HFF-Myc (cell line): ENCODE measurements at places on chromosomes 1 and 21.

- DNase-seq = peak; percentile 33
These were observed 83.7 kb upstream of the BCL10 start for GRCh38 chr1:85359874-85360721.

DNA sequence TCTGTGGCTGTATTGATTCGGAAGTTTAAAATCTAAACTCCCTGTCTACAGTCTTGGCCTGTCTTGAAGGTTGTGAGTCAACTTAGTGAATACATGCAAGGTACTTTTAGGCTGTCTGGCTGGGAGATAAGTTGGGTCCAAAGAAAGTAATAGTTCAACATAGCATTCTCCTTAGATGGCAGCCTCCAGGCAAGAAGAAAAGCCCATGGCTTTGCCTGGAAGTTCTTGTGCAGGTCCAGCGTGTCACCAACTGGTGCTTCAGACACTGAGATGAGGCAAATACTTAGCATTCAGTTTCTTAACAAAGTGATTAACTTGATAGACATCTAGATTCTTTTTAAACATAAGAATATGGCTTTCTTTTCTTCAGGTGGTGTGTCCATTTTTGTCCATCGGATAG lies 328.2 kb downstream of the DISC1 start:
- DNase-seq = no peak

DNA sequence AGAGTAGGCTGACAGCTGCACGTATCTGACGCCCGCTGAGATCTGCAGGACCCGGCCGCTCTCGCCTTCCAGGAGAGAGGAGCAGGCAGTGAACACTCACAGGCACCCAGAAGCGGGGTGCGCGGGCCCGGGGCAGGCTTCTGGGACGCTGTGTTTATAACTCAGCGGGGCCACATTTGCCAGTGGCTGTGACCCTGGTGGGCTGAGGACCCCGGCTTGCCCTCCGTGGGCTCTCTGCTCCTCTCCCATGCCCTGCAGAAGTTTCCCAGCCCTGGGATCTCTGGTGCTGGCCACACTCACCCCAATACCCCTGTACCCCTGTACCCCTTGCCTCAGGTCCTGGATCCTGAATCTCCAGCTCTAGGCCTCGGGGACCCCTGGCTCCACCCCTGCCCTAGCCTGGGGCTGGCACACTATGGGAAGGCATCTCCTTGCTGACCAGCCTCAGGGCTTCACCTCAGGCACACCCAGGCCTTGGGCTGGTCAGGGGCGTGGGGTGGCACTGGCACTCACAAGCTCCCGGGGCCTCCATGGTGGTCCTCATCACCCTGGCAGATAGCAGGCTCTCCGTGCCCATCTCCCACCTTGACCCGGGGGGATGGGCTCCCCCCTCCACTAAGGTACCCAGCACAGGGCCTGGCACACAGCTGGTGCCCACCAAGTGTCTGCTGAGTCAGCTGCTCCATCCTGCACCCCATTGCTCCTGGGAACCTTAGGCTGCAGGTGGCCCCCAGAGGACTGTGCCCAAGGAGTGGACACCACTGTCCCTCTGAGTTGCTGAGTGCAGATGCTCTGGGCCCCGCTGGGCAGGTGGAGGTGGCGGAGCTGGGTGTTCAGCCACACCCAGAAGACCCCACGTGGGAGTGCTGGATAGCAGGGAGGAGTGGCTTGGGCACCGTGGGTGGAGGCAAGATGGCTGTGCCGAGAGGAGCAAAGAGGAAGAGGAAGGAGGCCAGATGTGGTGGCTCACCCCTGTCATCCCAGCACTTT lies 32.4 kb downstream of the MORN1 start:
- no peak for DNase-seq

GRCh38 chr1:40450495-40451237 lies 390 bp downstream of the ZFP69B start:
- DNase-seq = peak; percentile 52

- no peak for DNase-seq
These were observed 76.6 kb downstream of the GIPC2 start for GRCh38 chr1:78122389-78122788.

GRCh38 chr1:211133393-211133835 lies 534 bp downstream of the KCNH1 start:
- no peak for DNase-seq

DNA sequence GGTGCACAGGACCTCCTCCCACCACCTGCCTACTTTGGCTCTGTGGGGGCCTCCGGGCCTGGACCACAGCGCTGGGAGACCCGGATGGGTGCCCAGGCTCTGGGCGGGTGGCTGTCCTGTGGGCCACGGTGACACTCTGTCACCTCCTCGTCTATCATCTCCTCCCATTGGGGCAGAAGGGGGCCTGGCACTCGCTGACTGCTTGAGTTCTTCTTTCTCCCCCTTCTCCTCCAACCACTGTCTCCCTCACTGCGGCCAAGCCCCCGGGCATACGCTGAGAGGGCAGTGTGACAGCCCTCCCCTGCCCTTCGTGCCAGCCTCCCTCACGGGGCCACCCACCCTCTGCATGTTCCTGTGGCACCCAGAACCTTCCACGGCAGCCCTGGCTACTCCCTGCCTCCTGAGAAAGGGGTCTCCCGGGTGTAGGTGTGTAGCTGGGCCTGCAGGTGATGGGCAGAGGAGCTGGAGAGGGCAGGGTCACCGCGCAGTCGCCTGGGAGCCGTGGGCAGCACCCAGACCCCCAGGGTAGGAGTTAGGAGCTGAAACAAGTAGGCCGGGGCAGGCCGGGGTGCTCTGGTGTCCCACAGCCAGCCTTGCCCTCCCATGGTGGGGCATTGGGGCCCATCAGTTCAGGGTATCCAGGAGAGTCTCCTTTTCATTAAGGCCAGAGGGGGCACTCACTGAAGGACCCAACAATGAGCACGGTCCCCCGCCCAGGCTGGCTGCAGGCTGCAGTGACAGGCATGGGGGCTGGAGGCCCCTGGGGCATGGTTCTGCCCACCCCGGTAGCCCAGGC lies 9.2 kb upstream of the ARF1 start:
- no peak for DNase-seq

DNA sequence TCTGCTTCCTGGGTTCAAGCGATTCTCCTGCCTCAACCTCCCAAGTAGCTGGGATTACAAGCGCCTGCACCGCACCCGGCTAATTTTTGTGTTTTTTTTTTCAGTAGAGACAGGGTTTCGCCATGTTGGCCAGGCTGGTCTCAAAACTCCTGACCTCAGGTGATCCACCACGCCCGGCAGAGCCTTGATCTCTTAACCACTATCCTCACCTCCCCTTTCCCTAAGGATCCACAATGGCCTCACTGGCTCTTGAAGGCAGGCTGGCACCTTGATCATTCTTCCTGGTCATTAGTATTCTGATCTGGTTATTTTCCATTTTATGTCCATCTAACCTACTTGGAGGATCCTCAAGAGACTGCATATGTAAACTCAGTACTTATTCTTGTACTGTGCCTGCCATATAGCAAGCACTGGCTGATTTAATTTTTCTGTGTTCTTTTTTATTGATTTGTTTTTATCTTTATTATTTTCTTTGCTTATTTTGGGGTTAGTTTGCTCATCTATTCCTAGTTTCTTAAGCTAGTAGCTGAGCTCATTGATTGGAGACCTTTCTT lies 6.3 kb downstream of the RCC1 start:
- no peak for DNase-seq

- no peak for DNase-seq
These were observed 9.9 kb downstream of the GIPC2 start for GRCh38 chr1:78055565-78056132.

- DNase-seq = no peak
These were observed 80.1 kb downstream of the FCRL5 start for GRCh38 chr1:157472056-157472701.

DNA sequence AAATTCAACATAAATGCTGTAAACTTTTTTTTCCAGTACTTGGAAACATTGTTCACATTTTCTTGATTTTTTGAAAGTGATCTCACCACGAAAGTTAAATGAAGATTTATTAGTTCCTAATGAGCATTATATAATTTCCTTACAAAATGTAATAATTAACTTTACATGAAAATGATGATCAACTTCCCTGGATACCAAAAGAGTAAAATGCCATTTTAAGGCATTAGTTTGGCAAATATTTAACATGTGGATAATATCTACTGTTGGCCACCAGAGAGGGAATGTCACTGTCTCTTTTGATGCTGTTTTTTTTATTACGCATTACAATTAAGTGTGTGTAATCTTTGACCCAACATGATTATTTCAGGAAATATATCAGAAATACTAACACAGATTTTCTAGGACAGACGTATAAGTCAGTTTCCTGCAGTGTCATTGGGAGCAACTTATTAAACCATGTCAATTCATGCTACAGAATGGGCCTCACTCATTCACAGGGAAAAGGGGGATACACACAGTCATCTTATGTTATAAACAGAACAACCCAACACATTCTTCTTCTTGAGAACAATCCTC lies 903.9 kb upstream of the ADGRL2 start:
- DNase-seq = no peak

DNA sequence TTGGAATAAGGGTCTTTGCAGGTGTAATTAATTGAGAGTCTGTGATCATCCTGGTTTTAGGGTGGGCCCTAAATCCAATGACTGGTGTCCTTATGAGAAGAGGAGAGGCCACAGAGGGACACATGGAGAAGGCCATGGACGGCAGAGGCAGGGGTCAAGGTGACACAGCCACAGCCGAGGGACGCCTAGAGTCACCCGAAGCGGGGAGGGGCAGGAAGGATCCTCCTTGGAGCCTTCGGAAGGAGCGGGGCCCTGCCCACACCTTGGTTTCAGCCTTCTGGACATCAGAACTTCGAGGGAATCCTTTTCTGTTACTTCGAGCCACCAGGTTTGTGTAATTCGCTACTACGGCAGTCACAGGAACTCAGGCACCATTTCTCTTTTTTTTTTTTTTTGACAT lies 31.1 kb downstream of the RRP1 start:
- no peak for DNase-seq

DNA sequence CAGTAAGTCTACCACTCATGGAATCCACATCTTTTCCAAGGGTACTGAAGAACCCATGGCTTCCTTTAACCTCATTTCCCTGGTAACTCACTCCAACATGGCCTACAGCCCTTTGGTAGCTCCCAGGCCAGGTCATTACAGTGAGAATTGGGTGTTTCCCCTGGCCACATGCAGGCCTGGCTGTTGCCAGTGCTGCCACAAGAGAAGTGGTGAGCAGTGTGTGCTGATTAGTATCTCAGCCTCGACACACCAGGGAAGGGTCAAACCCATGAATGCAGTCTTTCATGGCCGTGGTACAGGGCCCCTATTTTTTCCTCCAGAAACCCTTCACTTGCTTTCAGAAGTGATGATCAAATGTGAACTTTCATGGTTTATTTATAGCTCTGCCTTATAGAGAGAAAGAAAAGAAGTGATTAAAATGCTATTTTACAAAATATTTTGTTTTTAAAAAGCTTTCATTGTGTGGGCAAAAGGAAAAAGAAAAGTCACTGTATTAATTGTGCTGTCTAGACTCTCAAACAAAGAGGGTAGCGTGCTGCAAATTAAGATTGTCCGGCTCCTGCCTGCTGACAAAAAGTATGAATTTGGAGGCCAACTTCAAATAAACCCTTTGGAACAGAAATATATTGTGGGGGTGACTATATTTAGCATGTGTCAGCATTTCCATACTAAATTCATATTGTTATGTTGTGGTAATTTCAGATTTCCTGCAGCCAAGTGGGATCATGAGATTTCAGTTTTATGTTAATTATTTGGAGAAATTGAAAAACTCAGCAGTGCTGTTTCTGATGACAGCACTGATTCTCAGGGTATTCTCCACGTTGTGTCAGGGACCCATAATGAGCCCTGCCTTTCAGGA lies 62.0 kb upstream of the HOOK1 start:
- DNase-seq = no peak

GRCh38 chr1:1232796-1233566 lies 944 bp downstream of the B3GALT6 start:
- DNase-seq = no peak

DNA sequence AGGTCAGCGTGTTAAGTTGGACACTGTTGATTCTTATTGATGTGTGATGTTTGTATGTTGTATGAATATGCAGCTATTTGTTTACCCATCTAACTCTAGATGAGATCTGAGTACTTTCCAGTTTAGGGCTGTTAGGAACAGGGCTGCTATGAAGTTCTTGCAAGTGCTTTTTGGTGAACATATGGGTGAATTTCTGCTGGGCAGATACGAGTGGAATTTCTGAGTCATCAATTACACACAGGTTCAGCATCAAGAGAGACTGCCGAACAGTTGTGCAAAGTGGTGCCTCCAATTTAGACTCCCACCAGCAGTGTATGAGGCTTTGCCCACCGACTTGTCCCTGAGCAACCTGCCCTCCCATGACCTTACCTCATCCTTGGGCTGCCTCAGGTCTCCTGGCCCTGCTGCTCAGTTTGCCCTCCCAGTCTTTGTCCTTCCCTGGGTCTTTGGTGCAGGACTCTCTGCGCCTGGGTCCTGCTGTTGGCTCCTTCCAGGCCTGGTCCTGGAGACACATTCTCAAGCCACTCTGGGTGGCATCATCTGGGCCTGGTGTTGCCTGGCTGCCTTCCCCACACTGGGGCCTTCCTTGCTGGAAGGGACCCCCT lies 343.6 kb downstream of the PTPRU start:
- peak; percentile 73 for DNase-seq

- no peak for DNase-seq
These were observed 344.0 kb downstream of the ASTN1 start for GRCh38 chr1:176820391-176821031.

DNA sequence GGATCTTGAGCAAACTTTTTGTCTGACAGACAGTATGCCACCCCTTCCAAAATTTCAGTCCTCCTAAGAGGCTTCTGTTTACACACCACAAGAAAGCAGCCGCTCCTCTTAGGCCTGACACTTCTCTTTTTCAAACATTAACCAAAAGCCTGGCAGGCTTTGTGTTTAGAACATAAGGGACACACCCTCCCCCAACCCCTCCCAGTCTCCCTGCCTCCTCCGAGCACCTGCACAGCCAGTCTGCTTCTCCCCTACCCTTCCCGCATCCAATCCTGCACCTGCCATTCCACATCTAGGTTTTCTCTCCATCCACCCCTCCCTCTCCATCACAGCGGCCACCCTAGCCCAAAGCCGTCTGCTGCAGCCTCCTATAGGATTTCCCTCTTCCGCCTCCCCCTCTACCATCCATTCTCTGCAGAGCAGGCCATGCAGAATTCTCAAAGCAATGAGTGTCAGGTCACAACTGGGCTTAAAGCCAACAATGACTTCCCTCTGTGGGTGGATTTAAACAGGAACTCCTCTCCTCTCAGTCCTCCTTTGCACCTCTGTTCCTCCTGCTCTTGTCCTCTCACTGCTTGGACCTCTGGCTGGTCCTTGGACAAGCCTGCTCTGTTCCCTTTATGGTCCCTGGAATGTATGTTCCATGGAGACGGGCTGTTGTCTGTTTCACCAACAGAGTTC lies 478.2 kb downstream of the NPHP4 start:
- no peak for DNase-seq
